ENCODE measurements at places on chromosomes 6 and 20.

DNA sequence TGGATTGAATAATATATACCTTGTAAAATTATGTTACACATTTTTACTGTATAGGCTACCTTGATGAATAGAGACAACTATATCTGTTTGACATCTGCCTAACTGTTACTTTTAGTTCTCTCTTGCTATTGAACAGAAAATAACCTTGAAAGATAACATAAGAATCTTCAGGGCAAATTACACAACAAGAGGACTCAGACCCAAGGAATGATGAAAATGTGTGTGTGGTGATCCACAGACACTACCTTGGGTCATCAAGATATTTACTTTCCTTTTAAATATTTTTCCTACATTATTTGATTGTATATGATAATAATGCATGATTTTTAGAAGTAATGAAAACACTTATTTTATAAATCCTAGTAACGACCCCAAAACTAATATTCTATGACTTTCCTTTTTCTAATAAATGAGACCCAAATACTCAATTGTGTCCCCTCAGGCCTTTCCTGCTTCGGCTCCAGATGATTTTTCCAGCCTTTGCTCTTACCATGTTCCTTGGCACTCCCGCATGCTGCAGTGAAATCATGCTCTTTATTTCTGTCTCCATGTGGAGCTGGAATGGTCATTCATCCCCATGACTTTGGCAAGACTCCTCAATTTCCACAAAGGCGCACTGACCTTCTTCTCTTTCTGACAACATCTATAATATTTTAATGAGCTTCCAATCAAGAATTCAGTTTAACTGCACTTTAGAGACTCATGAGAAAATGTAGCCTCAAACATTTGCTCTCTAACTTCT lies 187.6 kb downstream of the EPM2A start:
- DNase-seq = no peak

GRCh38 chr6:45514454-45515230 lies 136.9 kb upstream of the SUPT3H start:
- no peak for DNase-seq

GRCh38 chr20:2741881-2742280 lies 49.3 kb downstream of the EBF4 start:
- DNase-seq = no peak

GRCh38 chr6:47484616-47485015 lies 7.0 kb downstream of the CD2AP start:
- DNase-seq = no peak

GRCh38 chr6:84057908-84058307 lies 24.3 kb downstream of the MRAP2 start:
- no peak for DNase-seq

DNA sequence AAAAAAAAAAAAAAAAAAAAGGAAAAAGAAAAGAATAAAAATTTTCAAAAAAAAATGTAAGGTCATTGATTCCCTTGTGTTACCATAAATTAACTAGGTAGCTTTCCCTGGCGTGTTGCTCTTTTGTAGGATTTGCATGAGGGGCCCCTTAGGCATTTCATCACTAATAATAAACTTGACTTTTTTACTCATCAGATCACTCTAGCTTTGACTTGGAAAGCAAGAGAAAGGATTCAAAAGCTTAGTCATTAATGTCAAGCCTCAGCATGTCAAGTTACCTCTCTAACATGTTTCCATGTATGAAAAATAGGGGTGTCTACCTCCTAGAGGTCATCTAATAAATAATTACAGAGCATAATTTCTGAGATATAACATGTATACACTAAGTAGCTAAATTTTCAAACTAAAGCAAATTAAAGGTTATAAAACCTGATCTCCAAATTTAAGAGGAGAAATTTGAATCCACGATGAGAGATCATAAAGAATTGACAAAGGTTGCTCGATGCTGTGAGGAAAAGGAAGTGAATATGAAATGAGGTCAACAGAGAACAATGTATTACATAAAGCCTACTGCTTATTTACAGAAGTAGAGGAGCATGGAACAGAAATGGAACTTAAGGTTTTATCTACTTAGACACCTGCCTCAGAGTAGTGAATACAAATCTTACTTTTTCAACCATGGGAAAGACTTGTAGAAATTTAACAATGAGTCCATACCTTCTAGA lies 86.8 kb downstream of the ARHGAP18 start:
- DNase-seq = no peak

- no peak for DNase-seq
Observed at GRCh38 chr6:56246881-56247653, at the start of gene COL21A1. COL21A1 (minus strand) TSS chr6:56247580; CDS start chr6:56182618, 64,962 bp downstream.

DNA sequence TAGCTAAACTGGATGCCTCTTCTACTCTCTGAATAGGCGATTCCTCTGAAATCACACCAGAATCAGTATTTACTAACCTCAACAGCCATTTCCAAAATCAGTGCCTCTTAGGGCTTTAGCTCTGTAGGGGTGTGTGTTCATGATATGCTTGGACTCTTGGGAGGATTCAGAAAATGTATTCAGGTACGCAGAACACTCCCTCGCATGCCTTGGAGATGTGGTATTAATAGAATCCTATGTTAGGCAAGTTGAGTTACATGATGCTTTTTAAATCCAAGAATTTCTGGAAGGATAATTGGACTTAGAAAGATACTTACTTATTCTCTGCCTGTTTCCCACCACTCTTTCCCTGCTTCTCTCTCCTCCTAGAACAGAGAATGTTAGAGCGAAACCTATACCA lies 31.8 kb upstream of the PBOV1 start:
- DNase-seq = no peak

- peak; percentile 23 for DNase-seq
Observed at GRCh38 chr6:170295510-170296422, 4.9 kb upstream of the DLL1 start.

DNA sequence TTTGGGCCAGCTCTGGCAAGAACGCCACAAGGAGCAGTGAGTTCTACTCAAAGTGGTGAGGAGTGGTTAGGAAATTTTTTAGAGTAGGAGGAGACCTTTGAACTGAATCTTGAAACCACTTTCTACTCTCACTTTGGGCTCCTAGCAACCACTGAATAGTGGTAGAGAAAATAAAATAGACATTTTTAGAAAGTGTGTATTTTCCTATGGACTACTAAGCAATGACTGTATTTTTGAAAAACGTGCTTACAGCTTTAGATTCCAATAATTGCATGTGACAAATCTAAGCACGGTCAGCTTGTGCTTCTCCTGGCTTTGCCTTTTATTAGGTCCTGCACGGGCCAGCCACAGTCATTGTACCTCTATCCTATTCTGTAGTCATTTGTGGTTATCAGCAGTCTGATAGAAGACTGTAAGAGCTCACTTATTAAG lies 8.7 kb upstream of the IFNGR1 start:
- no peak for DNase-seq

- no peak for DNase-seq
Observed at GRCh38 chr6:84556541-84557335, 207.7 kb downstream of the TBX18 start.

GRCh38 chr6:77587963-77588362 lies 64.9 kb upstream of the MEI4 start:
- no peak for DNase-seq

GRCh38 chr20:34538671-34539123 lies 19.8 kb upstream of the MAP1LC3A start:
- DNase-seq = peak; percentile 52

- no peak for DNase-seq
Observed at GRCh38 chr6:134766497-134766896, 183.4 kb downstream of the ALDH8A1 start.

GRCh38 chr6:98292810-98293209 lies 541.6 kb upstream of the POU3F2 start:
- DNase-seq = no peak

DNA sequence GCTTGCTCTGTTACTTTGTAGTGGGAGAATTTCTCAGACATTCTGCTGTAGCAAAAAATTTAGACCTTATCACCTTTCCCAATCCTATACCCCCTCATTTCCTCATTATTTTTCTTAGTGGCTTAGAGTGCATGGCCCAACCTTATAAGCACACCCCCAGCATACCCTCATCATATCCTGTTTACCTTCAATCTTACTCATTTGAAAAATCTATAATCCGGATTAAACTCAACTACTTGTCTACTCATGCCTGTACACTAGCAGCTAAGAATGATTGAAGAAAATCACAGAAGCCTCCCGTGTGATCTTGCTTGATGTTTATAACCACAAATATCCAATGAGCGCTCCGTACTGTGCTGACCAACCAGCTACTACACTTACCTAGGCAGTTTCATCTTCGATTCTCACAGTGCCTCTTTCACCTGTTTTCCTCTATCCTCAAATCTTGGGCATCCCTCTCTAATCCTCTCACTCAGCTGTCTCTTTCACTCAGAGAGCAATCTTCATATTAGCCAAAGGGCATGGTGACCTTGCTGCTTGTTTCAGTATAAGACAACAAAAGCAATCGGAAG lies 36.6 kb downstream of the AIG1 start:
- DNase-seq = peak; percentile 17

DNA sequence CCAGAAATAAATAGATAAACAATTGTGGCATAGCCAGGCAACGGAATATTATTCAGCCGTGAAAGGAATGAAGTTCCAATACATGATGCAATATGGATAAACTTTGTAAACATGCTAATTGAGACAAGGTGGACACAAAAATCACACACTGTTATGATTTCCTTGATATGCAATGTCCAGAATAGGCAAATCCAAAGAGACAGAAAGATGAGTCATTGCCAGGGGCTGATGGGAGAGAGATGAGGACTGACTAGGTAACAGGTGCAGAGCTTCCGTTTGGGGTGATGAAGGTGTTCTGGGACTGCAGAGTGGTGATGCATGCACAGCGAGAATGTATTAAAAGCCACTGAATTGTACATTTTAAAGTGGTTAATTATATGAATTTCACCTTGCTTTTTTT lies 31.1 kb upstream of the SPO11 start:
- no peak for DNase-seq

All from CD4-positive, alpha-beta T cell treated with Interleukin-4 for 4 hours (primary cell).